Stimulated activated CD4-positive, alpha-beta T cell treated with anti-CD3 and anti-CD28 coated beads, Interleukin-1b, Interleukin-23, amount 100 ng/mL, for 1 hour (primary cell): ENCODE measurements at places on chromosomes 11 and 22.

- DNase-seq = no peak
These were observed 8.6 kb downstream of the PPP6R3 start for GRCh38 chr11:68469122-68469521.

DNA sequence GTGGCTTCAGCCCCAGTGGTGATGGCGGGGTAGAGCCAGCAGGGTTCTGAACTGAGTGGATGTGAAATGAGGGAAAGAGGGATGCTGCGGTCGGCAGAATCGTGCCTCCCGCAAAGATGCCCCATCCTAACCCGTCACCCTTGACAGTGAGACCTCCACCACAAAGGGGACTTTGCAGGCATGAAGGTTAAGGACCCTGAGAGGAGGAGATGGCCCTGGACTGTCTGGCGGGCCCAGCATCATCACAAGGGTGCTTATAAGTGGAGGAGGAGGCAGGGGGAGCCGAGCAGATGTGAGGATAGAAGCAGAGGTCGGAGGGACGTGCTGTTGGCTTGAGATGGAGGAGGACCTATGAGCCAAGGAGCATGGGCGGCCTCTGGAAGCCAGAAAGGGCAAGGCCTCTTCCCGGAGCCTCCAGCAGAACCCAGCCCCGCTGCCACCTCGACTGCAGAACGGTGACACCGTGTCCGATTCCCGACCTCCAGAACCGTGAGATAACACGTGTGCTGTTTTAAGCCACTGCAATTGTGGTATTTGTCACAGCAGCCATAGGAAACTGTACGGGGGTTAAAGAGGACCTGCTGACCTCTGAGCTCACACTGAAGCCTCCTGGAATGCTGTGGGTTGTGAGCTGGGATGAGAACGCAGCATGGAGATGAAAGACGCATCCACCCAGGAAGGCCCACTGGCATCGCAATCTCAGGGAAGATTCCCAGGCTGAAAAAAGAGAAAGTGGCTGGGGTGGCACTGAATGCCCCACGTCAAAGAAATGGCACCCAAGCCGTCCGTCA lies 10.9 kb downstream of the LINC01488 start:
- no peak for DNase-seq

- DNase-seq = no peak
These were observed 3.6 kb upstream of the VWCE start for GRCh38 chr11:61298663-61299244.

- no peak for DNase-seq
These were observed 92.9 kb downstream of the DHCR7 start for GRCh38 chr11:71355281-71355680.

DNA sequence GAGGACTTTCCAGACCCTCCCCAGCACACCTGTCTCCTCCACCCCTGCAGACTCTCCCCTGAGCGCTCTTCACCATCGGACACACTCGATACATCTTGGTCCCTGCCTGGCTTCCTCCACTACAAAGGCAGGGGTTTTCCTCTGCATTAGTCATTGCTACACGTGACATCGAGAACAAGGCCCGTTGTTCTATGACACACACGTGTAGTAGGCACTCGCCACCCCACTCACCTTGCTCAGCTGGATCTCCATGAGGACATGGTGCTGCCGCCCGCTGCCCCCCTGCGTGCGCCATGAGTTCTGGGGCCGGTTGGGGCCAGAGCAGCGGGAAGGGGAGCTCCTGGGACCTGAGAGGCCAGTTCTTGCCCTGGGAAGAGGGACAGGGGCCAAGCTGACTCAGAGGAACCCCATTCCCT lies 16.7 kb downstream of the ATG2A start:
- peak; percentile 46 for DNase-seq

DNA sequence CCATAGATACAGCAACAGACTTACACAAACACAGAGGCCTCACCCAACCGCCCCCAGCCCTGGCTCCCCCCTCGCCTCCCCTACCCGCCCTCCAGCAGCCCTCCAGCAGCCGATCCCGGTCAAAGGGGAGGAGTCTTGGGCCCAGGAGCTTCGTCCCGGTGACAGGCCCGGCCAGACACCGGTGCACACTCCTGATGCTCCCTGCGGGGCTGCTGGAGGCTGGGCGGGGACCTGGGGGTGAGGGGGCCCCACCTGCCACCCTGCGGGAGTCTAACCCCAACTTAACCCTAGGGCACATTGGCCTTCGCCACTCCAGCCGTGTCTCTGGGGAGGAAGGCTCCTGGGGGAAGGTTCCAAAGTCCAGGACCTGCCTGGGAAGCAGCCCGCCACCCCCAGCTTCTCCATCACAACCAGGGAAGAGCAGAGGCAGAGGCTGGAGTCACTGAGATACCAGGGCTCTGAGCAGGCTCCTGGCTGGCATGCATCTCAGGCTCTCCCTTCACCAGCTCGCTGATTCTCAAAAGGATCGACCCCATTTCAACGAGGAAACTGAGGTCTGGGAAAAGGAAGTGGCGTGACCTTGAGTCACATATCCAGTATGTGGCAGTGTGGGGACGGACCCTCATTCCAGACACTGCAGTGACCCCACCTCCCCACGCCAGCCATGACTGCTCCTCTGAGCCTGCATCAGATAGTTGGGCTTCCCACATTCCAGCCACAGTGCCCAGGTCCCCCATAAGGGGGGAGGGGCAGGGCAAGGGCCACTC lies 14.4 kb downstream of the BCL9L start:
- DNase-seq = no peak

- DNase-seq = no peak
These were observed 11.1 kb downstream of the APOL3 start for GRCh38 chr22:36149441-36149840.

DNA sequence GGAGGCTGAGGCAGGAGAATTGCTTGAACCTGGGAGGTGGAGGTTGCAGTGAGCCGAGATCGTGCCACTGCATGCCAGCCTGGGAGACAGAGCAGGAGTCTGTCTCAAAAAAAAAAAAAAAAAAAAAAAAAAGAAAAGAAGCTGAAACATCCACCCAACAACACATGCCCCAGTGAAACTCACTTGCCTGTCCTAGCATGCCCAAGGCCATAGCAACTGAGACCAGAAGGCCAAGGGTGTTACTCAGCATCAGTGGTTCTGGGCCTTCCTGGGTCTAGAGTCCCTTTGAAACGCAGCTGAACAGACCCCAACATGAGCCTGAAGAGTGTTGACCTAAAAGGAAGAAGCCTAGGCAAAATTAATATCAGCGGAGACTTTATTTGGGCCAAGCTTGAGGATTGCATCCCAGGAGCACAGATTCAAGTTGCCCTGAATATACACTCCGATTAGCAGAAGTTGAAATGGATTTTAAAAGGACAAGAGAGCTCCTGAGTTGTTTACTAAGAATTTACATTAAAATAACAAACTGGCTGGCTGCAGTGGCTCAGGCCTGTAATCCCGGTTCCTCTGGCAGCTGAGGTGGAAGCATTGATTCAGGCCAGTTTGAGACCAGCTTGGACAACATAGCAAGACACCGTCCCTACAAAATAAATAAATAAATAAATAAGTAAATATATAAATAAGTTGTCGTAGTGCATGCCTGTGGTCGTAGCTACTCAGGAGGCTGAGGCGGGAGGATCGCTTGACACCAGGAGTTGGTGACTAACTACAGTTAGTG lies 7.0 kb downstream of the PRDX5 start:
- no peak for DNase-seq

- DNase-seq = no peak
These were observed 19.1 kb downstream of the APOBEC3H start for GRCh38 chr22:39115977-39116621.

- DNase-seq = no peak
These were observed 51.3 kb upstream of the SUSD2 start for GRCh38 chr22:24129980-24130379.

DNA sequence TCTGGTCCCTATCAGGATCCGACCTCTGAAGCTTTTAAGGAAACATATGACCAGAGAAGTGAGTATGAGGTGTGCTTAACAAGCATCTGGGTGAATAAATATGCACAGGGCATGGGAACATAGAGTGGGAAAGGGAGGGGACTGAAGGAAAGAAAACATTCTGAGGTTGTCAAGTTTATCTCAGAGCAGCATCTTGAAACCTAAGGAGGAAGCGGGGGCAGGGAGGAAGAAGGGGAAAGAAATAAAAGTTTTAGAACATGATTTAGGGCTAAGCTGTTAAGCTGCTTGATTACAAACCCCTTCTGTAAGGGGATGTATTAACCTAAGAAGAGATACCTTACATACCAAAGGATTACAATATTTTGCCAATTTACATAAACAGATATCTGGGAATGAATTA lies 24.0 kb upstream of the SC5D start:
- DNase-seq = no peak

DNA sequence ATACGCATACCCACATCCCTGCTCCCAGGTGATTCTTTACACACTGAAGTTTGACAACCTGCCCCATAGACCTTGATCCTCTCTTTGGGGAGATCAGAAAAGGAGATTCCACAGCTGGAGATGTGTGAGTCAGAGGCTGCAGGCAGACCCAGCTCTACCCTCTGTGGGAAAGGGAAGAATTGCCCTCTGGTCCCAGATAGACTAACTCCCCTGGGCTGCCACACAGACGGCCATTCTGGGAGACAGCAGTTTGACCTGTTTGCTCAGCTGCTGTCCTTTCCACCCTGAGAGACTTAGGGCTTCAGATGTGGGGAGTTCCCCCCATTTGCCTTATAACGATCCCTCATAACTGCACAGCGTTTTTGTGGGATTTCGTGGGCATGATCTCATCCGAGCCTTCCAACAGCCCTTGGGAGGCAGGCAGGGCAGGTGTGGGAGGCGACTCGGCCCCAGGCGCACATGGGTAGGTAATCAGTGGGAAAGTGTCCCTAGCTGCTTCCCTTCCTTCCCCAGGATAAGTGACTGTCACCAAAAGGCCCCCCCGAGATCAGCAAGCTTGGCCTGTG lies 14.1 kb downstream of the FAM83F start:
- no peak for DNase-seq

GRCh38 chr11:57904376-57904775 lies 119.3 kb upstream of the OR9Q1 start:
- no peak for DNase-seq

GRCh38 chr22:26047920-26048319 lies 121.3 kb upstream of the SEZ6L start:
- DNase-seq = no peak

DNA sequence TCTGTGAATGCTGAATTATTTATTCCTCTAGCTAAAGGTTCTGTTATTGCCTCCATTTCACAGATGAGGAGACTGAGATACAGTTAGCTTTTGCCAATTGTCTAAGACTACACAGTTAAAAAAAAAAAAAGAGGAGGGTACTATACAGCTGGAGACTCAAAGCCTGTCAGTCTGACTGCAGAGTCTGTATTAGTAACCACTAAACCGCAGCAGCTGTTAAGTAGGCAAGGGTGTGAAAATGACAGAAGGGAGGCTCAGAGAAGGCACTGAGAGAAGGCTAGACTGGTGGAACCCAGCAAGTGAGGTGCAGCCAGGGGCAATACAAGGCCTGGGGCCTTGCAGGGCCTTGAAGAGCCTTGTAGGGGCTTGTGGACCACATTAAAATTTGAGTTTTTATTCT lies 181.2 kb downstream of the CSNK2A3 start:
- DNase-seq = no peak

DNA sequence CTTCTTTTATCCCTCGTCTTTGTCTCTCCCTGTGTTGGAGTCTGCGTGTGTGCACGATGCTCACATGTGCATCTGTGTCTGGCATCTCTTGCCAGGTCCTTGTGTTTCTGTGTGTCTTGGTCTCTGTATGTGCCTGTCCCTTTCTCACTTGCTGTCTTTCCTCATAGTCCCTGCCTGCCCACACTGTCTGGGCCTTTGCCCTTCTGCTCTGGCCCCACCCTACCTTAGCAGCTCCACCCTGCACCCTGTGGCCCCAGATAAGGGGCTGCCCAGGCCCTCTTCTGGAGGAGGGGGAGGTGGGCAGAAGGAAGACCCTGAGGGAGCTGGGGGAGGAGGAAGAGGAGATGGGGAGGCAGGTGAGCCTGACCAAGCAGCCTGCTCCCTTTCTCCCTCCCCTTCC lies 2.8 kb downstream of the EHBP1L1 start:
- DNase-seq = no peak

- no peak for DNase-seq
These were observed 132.3 kb downstream of the CSNK2A3 start for GRCh38 chr11:11220786-11221185.

DNA sequence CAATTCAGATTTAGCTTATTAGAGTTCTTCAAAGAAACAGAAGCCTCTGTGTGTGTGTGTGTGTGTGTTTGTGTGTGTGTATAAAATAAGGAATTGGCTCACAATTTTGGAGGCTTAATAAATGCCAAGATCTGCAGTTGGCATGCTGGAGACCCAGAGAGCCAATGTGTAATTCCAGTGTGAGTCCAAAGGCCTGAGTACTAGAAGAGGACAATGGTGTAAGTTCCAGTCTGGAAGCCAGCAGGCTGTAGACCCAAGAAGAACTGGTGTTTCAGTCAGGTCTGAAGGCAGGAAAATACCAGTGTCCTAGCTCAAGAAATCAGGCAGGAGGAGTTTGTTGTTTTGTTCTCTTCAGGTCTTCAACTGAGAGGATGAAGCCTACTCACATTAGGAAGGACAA lies 20.0 kb downstream of the TMEM135 start:
- no peak for DNase-seq

- DNase-seq = no peak
These were observed 11.7 kb downstream of the FJX1 start for GRCh38 chr11:35629914-35630313.

GRCh38 chr11:45885921-45886721 lies 670 bp downstream of the MAPK8IP1 start:
- no peak for DNase-seq

DNA sequence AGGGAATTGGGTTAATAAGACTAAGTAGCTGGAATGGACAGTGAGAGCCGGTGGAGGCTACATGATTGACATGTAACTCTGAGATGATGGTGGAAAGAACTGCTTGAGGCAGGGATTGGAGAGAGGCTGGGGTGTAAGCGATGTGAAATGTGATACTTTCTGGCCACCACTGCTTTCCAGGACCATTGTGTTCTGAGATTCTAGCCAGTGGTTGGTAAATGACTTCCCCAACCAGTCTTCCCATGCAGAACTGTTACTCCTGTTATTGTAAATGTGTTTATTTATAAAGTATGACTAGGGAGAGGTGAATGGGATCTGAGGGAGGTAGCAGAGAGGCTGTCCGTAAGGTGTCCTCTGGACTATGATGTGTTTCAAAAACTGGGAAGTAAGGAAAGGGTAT lies 18.1 kb downstream of the EXT2 start:
- no peak for DNase-seq

GRCh38 chr22:30948930-30949342 lies 19.6 kb downstream of the MORC2 start:
- no peak for DNase-seq

DNA sequence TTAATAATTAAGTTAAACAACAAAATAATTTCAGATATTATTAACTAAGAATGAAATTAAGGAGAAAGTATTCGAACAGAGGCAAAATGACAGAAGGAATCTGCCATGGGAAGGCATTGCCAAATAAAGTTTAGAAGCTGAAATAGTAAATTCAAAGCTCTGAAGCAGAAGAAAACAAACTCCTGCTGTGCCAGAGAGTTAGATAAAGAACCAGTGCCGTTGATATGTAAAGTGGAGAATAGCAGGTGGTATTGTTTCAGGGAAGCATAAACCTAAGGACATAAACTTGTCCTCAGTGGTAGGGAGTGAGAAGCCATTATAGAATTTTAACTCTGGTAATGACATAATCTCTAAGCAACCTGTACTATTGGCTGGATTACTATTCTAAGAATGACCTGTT lies 2.7 kb upstream of the HBG2 start:
- DNase-seq = no peak

- no peak for DNase-seq
These were observed 7.5 kb downstream of the NEFH start for GRCh38 chr22:29487426-29487986.

- DNase-seq = no peak
These were observed 19.5 kb upstream of the IGLL5 start for GRCh38 chr22:22867996-22868715.
